ENCODE measurements at places on chromosomes 11 and 22.

DNA sequence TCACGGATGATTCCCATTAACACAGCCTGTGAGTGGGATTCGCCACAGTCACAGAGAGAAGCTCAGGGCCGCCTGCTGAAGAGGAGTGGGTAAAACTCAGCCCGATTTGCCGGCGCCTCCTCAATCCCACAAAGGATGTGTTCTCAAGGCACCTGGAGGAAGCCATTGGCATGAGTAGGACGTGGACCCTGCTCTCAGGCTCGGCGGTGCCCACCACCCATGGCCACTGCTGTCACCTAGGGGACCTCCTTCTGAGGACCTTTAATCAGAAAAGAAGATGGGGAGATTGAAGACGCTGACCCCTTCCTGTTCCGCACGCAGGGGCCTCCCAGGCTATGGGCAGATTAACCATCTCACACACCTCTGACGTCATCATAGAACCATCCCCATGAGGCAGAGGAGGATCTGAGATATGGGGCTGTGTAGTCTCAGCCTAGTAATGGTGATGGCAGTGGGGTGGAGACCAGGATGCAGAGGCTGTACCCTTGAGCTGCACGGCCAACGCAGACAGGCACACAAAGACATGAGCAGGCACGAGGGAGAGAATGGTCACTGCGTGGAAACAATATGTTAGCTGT lies 571.8 kb downstream of the BRD1 start:
- DNase-seq, result no peak

DNA sequence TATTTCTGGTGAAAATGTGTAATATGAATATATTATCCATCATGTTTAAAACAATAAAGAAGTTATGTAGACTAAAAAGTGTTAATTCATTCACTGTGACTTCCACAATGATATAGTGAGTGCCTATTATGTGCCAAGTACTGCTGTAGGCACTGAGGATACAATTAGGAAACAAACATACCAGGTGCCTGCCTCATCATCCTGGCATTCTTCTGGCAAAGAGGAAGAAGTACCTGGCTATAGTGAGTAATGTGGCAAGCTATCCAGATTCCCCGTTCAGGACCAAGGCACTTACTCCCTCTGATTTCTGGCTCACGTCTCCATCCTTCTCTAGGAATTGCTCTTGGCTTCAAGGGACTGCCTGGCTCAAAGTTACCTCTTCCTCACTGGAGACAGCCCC lies 77.5 kb upstream of the CLMP start:
- DNase-seq, result no peak

DNA sequence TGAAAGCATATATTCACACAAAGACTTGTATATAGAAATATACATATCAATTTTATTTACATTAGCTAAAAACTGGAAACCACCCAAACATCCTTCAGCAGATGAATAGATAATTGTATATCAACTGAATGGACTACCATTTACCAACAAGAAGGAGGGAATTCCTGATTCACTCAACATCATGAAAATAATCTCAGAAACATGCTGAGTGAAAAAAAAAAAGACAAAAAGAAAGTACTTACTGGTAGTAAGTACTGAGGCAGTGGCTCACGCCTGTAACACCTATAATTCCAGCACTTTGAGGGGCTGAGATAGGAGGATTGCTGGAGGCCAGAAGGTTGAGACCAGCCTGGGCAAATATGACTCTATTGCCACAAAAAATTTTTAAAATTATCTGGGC lies 7.4 kb upstream of the IPO7 start:
- no peak for DNase-seq

DNA sequence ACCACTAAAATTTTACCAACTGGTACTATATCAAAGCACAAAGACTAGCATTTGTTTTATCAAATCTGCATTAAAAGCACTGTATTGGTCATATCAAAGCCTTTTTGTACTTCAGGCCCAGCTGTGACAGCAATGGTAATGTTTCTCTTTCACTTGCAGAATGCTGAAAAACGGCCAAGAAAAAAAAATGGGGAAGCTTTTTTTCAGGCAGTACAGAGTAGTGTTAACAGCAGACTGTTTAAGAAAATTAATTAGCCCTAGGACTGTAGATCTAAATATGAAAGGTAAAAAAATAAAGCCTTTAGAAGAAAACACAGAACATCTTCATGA lies 33.3 kb downstream of the DENND5A start:
- no peak for DNase-seq

- DNase-seq, result no peak
Observed at GRCh38 chr22:40855071-40855978, 1.1 kb downstream of the ST13 start.

- DNase-seq, result no peak
Observed at GRCh38 chr11:76891285-76891684, 30.6 kb downstream of the ACER3 start.

GRCh38 chr11:14411818-14412217 lies 52.8 kb upstream of the RRAS2 start:
- no peak for DNase-seq

GRCh38 chr22:47042861-47043496 lies 280.5 kb downstream of the TBC1D22A start:
- no peak for DNase-seq

DNA sequence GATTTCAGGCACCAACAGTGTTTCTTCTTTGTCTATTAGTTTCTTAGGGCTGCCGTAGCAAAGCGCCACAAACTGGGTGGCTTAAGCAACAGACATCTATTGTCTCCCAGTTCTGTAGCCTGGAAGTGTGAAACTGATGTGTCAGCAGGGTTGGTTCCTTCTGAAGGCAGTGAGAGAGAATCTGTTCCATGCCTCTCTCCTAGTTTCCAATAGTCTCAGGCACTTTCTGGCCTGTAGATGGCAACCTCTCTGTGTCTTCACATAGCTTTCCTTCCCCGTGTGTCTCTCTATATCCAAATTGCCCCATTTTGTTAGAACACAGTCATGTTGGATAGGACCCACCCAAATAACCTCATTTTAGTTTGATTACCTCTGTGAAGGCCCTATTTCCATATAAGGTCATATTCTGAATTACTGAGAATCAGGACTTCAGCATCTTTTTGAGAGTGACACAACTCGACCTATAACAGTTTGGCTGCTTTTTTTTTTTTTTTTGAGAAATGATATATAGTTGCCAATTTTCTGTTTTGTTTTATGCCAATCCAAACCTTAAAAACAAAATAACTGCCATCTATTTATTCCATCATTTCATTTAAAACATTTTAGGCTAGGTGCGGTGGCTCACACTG lies 108.2 kb downstream of the SLC36A4 start:
- DNase-seq, result no peak

DNA sequence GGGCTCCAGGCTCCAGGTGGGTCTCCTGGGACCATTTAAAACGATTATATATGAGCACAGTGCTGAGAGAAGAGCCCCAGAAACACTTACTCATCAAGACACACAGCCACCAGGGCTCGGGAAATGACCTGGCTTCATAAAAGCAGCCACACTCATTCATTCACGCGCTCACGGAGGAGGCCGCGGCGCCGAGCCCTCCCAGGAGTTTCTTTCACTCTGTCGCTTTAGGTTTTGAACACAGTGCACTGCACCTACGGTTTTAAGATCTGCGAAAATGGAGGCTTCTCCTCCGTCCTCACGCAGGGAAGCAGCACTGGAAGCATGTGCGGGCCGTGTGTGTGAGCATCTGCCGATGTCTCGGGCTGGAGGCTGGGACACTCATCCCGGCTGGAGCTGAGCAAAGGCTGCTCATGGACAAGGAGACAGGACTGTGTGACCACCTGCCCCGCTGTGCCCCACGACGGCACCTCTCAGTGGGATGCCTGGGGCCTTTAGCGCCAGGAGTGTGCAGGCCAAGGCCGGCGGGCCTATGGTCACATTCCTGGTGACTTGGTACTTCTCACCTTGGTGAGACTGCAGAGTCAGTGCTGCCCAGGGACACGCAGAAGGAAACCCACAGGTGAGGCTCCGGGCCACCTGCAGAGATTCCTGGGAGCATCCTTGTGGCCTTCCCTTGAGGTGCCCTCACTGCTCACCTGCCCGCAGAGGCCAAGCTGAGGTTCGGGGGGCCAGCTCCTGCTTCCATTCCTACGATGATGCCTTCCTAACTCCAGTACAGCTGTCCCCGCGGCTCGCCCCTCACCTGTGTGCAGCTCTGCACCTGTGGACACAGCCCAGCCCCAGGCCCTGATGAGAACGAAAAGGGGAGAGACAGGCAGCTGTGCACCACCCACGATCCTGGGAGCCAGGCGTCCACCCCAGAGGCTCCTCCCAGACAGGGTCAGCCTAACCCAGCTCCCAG lies 872.0 kb downstream of the BRD1 start:
- no peak for DNase-seq

- DNase-seq, result no peak
Observed at GRCh38 chr22:48954781-48955311, 872.8 kb downstream of the BRD1 start.

- no peak for DNase-seq
Observed at GRCh38 chr11:106322106-106322505, 244.6 kb downstream of the AASDHPPT start.

DNA sequence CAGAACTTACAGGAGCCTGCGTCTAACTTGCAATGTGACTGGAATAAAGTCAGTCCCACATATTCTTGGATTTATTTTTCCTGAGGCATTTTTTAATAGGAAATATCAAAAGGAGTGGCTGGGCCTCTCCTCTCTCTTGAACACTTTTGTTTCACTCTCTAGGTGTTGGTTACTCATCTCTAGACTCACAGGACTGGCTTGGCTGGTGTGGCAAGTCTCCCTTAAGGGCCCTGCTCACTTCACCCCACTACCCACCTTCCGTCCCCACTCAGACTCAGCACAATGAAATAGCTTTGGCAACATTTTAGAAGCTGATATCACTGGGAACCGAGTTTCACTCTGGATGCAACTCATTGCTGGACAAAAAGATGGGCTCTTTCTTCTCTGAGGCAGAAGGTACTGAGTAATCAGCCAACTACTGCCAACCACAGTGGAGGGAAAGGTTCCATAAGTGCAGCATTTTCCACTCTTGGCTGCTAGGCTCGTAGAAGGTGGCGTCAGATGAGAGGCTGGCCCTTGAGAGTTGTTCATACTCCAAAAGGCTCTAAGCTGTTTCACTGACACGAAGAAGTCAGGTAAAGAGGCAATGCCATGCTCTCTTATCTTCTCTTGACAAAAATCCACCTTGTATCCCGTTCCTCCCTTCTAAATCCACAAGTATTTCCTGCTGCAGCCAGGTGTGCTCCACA lies 390.6 kb downstream of the SOX6 start:
- no peak for DNase-seq

DNA sequence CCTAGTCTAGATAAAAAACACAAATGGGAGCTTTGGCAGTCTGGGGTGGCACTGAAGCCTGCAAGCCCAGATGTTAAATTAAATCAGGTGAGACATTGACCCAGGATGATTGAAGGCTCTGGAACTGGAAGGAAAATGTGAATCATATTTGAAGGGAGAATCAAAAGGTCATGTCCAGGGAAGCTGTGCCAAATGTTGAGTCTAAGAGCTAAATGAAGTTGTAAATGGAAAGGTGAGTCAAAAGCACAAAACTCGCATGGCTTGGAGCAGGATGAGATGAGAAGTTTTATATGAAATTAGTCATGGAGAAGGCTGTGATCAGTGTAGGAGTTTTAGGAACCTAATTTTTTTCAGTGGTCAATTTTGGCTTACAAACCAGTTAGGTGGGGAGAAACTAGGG lies 301.1 kb downstream of the BLID start:
- DNase-seq, result no peak

- DNase-seq, result peak; percentile 98
Observed at GRCh38 chr22:24555165-24556039, at the start of gene SNRPD3. Gene SNRPD3 (plus strand): TSS chr22:24555999. CDS start chr22:24557675, 1,676 bp downstream.
